Aorta (tissue), 5 donors: ENCODE measurements at places on chromosomes 2 and 18. TPM values are rescaled to one million over a fixed set of nuclear protein-coding genes. Genes with fewer than 3 reads are reported as not detected.

SFXN5 gene
- 20.7 TPM for total RNA-seq

INHBB gene
- total RNA-seq: 21.9 TPM

SIX3 gene
- total RNA-seq: not detected

GRCh38 chr2:510839-511238, 166.4 kb downstream of the TMEM18 start:
- H3K4me1 ChIP-seq: no peaks in the 10 kb centered on the region
- DNase-seq: no peak
- no peak overlapping the region for H3K4me3 ChIP-seq
